GM04504 (cell line): ENCODE measurements at places on chromosomes 12 and 14.

GRCh38 chr12:68279227-68280054 is 26.0 kb upstream of the IL22 start:
- no peak for DNase-seq

GRCh38 chr14:54881235-54881760 is 21.3 kb downstream of the GCH1 start:
- DNase-seq, result no peak

DNA sequence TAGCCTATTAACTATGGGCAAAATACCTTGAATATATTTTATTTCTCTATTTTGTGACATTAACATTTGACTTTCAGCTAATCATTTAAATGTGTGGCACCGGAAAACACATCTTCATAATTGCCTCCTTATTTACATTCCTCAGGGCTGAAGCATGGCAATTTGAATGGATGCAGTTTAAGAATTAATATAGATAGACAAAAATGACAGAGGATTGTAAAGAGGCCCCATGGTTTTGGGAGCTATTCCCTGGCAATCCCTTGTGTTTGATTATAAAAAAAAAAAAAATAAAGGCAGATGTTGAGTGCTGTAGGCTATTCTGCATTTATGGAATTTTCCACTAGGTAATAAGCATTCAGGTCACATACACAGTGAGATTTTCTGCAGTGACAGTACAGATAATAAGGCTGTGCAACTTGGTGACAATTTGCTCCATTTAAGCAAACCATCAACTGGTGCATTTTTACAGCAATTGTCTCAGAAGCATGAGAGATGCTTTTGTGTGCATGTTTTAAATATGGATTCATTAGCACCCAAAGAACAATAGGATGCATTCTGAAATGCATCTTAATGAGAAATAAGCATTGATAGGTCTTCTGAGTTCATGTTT is 123.2 kb upstream of the SLC38A4 start:
- DNase-seq, result no peak

GRCh38 chr12:89566615-89567014 is 40.8 kb upstream of the POC1B start:
- no peak for DNase-seq

GRCh38 chr12:103819892-103820291 is 21.1 kb downstream of the NT5DC3 start:
- DNase-seq, result no peak

DNA sequence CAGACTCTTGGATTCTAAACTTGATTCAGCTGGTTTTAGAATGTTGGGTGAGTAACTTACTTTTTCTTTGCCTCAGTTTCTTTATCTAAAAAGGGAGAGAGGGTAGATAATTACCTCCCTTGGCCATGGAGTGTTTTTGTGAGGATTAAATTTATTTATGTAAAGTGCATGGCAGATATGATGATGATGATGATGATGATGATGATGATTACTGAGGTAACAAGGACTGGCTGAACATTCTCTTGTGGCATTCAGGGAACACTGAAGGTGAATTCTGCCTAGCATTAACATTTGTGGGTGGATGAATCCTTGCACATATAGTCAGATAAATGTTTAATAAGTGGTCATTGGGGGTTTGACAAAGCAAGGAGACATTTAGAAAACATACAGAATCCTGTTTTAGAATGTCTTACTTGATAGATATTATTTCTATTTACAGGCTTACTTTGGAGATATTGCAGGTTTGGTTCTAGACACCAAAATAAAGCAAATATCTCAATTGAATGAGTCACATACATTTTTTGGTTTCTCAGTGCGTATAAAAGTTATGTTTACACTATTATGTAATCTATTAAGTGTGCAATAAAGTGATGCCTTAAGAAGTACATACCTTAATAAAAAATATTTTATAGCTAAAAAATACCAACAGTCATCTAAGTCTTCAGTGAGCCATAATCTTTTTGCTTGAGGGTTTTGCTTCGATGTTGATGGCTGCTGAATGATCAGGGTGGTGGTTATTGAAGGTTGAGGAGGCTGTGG is 123.2 kb downstream of the SNAPC1 start:
- DNase-seq, result no peak

- no peak for DNase-seq
Measured at GRCh38 chr12:3996322-3996721, 123.1 kb upstream of the PARP11 start.

DNA sequence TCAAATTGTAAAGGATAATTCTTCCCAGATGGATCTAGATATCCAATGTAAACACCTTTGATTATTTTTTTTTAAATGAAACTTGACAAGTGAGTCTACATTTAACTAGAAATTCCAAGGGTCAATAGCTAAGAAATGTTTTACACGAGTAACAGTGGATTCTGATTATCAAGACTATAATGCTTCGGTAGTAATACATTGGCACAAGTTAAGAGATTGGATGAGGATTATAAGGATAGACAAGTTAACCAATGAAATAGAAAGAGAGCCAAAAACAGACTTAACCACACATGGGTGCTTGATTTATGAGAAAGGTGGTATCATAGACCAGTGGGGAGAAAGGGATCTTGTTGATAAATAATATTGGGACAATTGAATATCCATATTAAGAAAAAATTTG is 40.3 kb upstream of the PCED1B start:
- DNase-seq, result no peak

DNA sequence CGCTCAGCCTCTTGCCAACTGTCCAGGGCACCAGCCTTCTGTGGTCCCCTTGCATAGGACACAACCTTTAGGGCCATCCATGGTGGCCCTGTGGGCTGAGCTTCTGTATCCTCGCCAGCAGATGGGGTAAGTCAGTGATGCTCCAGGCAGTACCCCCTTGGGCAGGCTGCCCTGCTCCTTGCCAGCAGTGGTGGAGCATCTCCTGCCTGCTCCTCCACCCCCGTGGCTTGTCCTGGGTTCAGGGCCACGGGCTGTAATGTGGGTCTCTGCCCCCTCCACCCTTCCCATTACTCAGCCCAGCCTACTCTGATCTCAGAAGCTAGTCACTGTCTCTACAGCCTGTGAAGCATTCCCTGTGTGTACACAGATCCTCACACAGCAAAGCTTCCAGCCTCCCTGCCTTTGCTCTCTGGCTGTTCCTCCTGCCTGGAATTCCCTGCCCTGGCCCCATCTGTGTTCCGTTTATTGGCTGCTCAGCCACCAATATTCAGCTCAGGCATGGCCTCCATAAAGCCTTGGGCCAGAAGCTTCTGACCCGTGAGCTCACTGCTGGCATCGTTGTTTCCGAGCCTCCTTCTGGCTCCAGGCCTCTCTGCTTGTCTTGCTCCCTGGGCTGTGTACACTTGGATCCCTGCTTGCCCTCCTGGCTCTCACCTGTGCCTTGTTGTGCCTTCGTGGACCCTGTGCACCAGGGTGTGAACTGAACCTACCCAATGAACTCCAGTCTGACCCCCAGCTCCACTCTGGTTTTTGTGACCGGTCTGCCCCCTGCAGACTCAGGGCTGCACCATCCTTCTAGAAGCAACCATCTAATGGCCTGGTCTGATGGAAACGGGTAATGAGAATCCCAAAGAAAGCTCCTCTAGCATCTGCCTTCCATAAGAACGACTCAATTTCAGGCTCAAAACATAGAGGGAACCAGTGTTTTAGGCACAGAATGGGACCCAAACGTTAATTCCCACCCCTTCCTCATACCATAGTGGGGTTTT is 177.0 kb upstream of the PRMT8 start:
- no peak for DNase-seq

GRCh38 chr12:65622056-65622455 is 202.2 kb upstream of the HMGA2 start:
- DNase-seq, result no peak

- DNase-seq, result no peak
Measured at GRCh38 chr12:40829738-40830144, 137.5 kb downstream of the CNTN1 start.

DNA sequence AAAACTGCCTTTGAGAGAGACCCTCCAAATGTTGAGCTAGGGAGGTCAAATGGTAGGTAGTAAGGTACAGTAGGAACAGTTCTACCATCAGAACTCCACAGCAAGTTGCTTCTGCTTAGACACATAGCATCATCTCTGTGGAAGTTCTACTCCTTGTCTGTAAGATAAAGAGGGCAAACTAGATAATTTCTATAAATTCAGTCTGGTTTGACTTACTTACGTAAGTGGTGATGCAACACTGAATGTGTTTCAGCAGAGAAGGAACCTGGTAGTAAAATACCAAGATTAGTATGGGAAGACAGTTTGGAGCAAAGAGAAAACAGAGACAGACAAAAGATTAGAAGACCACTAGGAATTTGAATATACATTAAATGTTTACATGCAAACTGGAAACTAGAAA is 42.0 kb downstream of the KITLG start:
- no peak for DNase-seq

DNA sequence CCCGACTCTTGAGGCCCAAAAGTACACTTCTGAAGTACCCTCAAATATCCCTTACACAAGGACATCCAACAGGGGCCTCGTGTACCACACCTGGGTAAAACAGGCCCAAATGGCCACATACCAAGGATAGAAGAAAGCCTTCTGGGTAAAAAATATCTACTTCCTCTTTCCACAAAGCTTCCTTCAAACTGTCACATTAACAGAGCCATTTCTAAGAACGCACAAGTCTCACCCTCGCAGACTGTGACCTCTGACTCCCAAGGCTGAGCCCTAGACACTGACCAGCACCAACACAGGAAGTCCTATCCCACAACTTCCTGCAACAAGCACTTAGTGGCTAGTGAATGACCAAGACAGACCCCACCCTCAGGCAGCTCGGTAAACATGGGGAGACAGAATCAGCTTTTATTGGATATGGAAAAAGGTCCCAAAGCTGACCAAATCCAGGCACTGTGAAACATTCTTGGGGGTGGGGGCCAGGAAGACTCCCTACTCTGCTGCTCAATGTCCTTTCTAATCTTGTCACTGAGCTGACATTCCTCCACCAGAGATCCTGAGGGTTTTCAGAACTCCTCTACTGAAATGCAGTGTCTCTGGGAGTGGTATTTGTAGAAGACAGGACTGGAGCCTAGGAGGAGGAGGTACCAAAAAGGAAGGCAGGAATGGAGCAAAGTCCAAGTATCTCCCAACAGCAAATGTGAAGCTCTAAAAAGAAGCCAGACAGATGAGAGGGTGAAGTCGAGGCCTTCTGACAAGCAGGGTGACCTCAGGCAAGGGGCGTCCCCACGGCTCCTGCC is 15.9 kb downstream of the KCTD10 start:
- no peak for DNase-seq

DNA sequence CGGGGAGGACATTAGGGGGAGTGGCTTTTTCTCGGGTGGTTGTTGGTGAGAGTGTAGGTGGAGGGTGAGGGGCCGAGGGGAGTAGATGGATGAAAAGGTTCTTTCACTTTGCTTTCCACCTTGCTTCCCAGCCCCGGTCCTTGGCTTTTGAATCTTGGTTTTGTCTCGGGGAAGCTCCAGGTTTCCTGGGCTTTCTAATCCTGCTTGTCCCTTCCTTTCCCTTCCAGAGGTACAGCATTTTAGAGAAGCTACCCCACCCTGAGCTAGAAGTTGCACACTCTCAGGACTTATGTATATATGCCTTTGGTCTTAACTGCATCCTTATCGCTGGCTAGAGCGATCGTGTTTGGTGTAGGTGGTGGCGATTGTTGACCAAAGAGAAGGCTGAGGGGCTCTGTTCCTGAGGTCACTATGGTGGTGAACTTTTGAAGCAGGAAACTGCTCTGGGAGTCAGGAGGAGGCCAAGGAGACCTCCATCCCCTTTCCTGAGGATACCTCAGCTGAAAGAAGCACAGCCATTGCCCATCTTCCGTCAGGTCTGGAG is 862 bp downstream of the PIP4K2C start:
- no peak for DNase-seq
